ENCODE measurements at places on chromosomes 5 and 9. TPM values are rescaled to one million over a fixed set of nuclear protein-coding genes. Genes with fewer than 3 reads are reported as not detected.

Gene FCN2
- not detected for total RNA-seq

Gene GFM2
- 43.1 TPM for total RNA-seq

GRCh38 chr9:97749928-97750327, 52.8 kb upstream of the XPA start:
- no peak for DNase-seq
- no peak overlapping the region for H3K4me3 ChIP-seq
- peaks cover 12% of the 10 kb centered on the region for H3K4me1 ChIP-seq
- H3K27me3 ChIP-seq: peaks cover 15% of the 10 kb centered on the region
- no peak overlapping the region for H3K27ac ChIP-seq
- H3K36me3 ChIP-seq: no peaks in the 10 kb centered on the region

DNA sequence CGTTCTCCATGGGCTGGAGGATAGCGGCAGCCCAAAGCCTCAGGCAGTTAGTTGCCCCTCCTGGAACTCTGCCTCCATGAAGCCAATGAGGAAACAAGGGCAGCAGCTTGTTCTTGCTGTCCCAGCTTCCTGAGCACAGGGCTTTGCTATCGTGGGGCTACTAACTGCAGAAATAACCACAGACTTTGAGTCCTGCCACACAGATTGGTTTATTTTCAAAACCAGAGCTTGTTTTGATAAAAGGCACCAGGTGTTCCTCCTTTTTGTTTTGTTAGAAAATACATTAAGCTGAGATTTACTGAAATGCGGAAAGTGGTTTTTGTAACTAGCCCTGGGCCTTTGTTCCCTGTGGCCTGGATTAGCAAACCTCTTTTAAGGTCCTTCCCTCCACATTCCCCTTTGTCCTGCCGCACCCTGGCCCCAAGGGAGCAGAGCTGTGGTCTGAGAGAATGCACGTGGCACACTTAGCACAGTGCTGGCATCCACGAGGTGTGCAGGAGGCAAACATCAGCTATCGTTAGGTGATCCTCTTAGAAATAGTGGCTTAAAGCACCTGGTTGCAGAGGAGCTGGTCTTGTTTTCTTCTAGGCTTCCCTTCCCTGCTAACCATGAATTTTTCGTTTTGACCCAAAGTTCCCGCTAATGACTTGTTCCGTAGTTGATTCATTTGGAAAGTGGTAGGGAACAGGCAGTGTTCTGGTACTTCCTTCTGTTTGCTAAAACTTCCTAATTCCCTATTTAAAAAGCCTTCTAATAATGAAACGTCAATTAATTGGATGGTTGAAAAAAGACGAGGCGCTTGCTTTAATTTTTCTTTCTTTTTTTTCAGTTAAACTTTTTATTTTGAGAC, 21.5 kb downstream of the MVB12B start:
- peak; percentile 78 for DNase-seq
- peaks cover 12% of the 10 kb centered on the region for H3K4me1 ChIP-seq
- peak overlapping the region; percentile 59 for H3K27ac ChIP-seq
- H3K27me3 ChIP-seq: no peaks in the 10 kb centered on the region

DNA sequence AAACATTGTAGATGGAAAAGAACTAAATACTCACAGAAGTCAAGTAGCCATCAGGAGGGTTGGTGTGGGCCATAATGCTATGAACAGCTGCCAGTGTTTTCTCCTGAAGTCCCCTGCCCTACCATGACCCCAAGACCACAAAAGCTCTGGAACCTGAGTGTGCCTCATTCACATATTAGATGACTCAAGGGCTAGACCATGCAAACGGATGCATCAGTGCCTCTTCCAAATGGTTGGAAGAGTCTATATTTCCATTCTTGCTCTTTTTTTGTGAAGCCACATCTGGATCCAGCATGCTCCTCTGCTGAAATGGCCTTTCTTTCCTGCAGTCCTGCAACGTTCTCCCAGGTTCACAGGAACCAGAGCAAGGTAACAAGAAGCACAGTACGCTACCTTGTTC, 136.6 kb upstream of the EPB41L4A start:
- no peak for DNase-seq
- no peaks in the 10 kb centered on the region for H3K27me3 ChIP-seq
- H3K27ac ChIP-seq: no peak overlapping the region
- H3K4me3 ChIP-seq: no peak overlapping the region
- H3K4me1 ChIP-seq: no peaks in the 10 kb centered on the region
